ENCODE measurements at places on chromosomes 13 and 19. TPM values are rescaled to one million over a fixed set of nuclear protein-coding genes. Genes with fewer than 3 reads are reported as not detected.

The C19orf67 gene
- not detected for total RNA-seq

The CKM gene
- total RNA-seq, result not detected

DNA sequence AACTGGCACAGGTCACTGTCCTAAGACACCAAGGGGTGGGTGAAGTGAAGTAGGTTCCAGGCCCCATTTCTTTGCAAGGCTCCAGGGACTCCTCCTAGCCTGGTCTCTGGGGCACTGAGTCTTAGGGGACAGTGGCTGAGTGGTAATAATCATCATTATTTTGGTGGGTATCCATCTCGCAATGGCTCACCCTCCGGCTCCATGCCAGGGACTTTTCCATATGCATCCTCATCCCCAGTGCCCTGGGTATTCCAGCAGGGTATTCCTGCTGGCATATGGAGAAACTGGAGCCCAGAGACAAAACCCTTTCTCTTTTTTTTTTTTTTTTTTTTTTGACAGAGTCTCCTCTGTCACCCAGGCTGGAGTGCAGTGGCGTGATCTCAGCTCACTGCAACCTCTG is 2.5 kb downstream of the PDE4A start:
- no peak for DNase-seq

GRCh38 chr13:67140006-67140405 is 90.1 kb downstream of the PCDH9 start:
- DNase-seq, result no peak

GRCh38 chr13:55001881-55002280 is 1973.3 kb downstream of the OLFM4 start:
- DNase-seq, result no peak

DNA sequence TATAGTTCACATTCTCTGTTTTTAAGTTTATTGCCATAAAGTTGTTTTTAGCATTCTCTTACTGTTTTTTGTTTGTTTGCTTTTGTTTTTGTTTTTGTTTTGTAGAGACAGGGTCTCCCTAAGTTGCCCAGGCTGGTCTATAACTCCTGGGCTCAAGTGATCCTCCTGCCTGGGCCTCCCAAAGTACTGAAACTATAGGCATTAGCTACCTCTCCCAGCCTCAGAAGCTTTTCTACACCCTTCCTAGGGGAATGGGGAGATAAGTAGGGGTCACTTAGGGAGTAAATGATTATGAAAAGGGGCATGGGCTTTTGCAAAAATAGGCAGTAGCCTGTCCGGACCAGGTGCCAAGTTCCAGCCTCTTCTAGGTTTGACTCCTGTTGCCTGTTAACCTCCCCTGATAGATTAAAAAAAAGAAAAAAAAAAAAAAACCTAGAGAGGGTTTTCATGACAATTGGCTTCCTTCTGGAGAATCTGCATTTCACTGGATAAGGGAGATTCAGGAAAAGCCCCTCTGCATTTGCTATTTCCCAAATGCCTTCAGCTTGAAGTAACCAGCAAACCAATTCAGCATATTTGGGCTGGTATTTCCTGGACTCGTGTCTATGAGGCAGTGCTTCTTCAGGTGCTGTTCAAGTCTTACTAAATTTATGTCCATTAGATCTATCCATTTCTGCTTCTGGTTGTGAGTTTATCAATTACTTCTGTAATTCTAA is 216.8 kb downstream of the TM9SF2 start:
- no peak for DNase-seq

The CASP14 gene
- total RNA-seq, result not detected

The CPB2 gene
- not detected for total RNA-seq

The ATP4A gene
- total RNA-seq, result not detected

DNA sequence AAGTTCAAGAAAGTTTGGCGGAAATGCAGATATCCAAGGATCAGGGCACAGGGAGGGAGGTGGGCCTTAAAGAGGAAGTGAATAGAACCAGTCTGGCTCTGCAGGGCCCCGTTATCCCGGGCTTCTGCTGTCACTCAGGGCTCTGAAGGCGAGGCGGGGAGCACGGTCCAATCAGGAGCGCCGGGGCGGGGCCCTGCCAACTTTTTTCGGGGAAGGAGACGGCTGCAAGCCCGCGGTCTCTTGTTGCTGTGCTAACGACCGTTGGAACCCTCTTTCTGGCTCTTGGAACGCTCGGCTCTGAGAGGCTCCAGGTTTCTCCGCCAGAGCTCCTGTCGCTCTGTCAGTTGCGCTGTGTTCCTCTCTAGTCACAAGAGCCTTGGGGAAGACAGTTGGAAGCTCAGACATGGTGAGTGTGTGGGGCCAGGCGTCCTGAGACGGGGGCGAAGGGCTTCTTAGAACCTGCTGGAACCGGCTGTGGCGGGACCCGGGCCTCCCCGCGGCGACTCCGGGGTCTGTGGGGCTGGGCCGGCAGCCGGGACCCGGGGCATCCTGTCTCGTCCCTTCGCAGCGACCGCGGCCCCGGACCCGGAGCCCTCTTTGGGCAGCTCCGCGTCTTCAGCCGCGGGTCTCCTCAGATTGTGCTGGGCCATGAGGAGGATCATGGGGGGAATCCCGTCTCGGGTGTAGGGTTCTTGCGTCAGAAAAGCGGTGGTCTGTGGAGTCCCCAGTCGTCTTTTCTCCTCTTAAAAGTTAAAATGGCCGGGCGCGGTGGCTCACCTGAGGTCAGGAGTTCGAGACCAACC is 27.7 kb downstream of the ZNF844 start:
- peak; percentile 85 for DNase-seq

DNA sequence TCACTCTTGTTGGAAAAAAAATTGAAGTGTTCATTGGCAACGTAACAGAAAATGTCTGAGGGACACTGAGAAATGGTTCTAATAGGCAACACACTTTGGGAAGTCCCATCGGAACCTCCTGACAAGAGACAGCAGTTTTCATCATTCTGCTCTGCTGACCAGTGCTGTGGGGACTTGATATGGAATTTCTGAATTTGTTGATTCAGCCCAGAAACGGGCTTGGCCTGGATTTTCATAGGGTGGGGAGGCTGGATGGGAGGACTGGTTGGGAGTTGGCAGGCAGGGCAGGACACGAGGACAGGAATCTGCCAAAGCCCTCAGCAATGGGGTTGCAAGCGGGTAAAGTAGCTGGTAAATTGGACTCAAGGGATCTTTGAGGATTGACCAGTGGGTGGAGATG is 96.5 kb downstream of the DCT start:
- DNase-seq, result no peak

The TSHZ3 gene
- total RNA-seq, result 22.8 TPM

- no peak for DNase-seq
These were observed 20.0 kb downstream of the KLF12 start for GRCh38 chr13:74114202-74114601.

DNA sequence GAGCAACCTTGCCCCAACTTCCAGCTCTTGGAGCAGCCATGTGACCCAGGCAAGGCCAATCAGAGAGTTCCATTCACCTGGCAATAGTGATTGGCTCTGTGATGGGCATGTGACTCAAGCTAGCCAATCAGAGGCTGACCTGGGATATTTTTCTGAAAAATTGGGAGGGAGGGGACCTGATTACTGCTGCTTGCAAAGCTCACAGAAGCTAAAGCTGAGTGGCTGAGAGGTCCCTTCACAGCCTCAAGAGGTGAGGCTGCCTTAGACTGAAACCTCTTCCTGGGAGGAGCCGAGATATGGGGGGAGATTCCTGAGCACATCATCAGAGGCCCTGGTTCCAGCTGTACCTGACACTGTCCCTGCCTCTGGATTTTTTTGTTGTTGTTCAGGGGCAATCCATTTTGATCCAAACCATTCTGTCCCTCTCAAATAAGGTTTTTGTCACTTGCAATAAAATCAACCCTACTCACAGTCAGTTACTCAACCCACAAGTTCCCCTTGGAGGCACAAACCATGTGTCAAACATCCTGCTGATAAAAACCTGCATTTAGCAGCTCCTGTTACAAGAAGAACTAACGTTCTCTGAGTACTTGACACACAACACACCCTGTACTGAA is 4.8 kb downstream of the CIB3 start:
- DNase-seq, result no peak

The PPP1R15A gene
- total RNA-seq, result 23.6 TPM

The EPN1 gene
- 16.7 TPM for total RNA-seq

- no peak for DNase-seq
These were observed 42.6 kb upstream of the AMER2 start for GRCh38 chr13:25214491-25215252.

DNA sequence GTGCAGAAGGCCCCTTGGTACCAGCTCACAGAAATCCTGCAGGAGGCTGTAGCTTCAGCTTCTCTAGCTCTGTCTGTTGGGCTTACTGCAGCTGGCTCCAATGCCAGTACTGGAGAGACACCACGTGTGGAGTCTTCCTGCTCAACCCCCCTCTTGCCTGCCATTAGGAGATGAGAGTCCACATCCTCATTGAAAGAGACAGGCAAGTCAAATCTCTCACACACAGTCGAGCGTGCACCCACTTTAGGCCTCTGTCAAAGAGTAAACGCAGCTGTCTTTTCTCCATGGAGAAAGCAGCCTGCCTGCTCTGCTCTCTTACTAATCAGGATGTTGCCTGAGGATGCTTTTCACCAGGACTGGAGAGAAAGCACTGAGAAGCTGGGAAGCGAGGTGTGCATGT is 523.0 kb upstream of the NBEA start:
- DNase-seq, result no peak

DNA sequence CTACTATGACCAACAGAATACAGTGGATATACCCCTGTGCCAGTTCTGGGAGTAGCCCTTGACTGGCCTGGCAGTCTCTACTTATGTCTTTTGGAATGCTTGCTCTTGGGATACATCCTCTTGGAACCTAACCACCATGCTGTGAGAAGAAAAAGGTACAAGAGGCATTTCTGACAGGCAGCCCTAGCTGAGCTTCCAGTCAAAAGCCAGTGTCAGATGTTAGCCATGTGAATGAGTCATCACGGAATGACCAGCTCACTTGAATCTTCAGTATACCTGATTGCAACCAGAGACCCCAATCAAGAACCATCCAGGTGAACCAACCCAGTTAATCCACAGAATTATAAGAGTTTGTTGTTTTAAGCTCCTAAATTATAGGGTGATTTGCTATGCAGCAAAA is 4.1 kb downstream of the CCDC169 start:
- no peak for DNase-seq

The FLT1 gene
- total RNA-seq, result 9.8 TPM

DNA sequence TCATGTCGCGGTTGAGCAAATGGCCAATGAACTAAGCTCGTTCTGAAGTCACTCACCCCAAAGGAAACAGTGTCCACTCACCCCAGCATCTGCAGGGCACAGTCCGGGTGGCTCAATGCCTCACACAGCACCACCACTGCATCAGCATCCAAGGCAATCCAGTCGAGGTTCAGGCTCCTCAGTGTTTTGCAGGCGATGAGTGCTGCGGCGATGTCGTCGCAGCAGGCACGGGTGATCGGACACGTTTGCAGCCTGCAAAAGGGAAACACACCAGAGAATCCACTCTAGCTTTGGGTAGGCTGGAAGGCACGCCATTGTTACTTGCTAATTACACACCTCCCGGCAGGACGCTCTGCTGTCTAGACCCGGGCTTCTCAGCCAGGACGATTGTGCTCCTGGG is 26.5 kb downstream of the NLRP9 start:
- no peak for DNase-seq

GRCh38 chr13:82654143-82654542 is 1228.1 kb downstream of the SLITRK1 start:
- no peak for DNase-seq

DNA sequence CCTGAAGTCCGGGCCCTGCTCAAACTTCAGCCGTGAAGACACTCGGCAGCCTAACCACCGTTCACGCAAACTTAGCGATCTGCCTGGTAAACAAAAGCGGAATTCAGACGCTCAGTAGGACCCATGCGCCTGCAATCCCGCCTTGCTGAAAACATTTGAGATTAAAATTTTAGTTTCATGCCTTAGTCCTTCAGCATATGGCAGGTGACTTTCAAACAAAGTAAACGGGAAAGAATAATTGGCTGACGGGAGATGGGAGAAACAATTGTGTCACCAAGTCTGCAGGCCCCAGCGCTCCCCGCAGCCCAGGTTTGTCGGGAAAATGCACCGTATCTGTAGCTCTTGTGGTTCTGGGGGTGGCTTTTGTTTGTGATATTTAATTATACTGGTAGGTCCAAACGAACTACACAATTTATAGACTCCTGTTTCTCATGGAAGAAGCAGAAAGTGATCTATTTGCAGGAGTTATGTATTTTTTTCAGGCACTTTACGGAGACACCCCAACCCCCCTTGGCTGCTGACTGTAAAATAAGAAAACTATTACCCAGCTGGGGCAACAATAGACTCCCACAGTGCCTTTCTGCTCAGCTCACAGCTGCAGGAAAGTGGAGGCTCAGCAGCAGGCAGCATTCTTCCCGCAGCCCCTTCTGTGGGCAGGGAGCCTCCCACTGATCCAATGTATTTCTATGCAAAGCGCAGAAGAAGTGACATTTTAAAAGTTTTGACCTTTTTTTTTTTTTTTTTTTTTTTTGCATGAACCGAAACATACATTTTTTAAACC is 94.8 kb downstream of the SOX1 start:
- no peak for DNase-seq

- no peak for DNase-seq
These were observed 7.5 kb upstream of the BCAT2 start for GRCh38 chr19:48818234-48818820.

DNA sequence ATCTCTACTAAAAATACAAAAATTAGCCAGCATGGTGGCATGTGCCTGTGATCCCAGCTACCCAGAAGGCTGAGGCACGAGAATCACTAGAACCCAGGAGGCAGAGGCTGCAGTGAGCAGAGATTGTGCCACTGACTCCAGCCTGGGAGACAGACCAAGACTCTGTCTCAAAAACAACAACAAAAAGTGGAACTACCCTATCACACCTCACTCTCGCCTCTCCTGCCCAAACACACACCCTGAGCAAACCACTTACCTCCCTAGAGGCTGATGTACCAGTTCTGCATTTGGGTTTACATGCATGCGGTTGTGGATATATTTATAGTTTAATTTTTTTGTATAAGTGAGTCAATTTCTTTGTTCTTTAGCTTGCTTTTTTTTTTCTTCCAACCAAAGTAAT is 7.7 kb upstream of the PTOV1 start:
- no peak for DNase-seq

GRCh38 chr19:47210689-47211316 is 20.2 kb downstream of the BBC3 start:
- peak; percentile 50 for DNase-seq

DNA sequence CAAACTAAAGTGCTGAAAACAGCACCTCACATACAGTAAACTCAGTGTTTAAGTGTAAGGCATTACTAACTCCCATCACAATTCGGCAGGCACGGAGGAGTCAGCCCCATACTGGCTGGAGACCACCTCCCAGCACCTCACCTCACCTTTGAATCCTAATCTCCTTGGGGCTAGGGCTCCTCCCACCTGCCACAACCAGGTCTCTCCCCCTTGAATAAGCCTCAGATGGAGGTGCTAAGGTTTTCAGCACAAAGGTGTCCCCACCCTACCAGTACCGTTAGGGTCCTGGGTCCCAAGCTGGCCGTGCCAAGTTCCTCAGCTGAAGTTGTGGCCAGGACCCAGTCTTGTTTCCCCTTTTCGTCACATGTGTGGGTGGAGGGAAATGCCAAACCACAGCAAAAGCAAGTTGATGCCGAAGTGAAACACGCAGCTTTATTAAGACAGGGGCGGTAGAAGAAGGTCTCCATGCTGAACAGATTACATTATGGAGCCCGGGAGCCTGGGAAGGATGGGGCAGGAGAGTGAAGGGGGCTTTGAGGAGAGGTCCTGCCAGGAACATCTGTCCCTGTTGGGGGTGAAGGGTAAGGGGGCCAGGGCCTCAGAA is at the start of gene IGFLR1:
IGFLR1 (minus strand) TSS at position 332 of the 604 bp plus-strand sequence. CDS start 1,272 bp downstream, outside the sequence.
- DNase-seq, result no peak

The ZDHHC20 gene
- 121 TPM for total RNA-seq
